ENCODE measurements at places on chromosomes 5 and 9.
A peak's percentile ranks its signal among the peaks of the same experiment; 100 is the strongest.

DNA sequence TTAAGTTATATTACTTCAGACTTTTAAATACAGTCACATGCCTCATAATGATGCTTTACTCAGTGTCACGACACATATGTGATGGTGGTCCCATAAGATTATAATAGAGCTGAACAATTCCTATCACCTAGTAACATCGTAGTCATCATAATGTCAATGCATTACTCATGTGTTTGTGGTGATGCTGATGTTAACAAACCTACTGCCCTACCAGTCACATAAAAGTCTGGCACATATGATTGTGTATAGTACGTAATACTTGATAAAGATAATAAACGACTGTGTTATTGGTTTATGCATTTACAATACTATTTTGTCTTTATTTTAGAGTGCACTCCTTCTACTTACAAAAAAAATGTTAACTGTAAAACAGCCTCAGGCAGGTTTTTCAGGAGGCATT is 103.7 kb downstream of the PAM start:
- H3K4me3 ChIP-seq = no peak overlapping the region
- no peaks in the 10 kb centered on the region for H3K27me3 ChIP-seq
- H3K27ac ChIP-seq = no peak overlapping the region
- DNase-seq = no peak
- no peaks in the 10 kb centered on the region for H3K36me3 ChIP-seq

DNA sequence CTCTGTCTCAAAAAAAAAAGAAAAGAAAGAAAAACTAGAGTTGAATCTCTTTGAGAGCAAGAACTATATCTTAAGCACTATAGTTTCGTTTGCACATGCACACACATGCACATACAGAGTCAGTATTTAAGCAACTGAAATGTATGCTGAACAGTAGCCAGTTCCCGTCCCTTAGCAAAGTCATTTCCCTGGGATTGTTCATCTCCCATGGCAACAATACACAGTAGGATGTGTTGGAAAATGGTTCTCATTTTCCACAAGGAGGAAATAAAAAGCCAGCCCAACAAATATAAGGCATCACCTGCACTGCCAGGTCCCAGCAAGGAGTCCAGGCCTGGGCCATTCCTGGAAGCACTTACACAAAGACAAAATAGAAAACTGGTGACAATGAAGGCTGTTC is 4.2 kb upstream of the ZNF346 start:
- peaks cover 3% of the 10 kb centered on the region for H3K27me3 ChIP-seq
- no peak overlapping the region for H3K27ac ChIP-seq
- no peak for DNase-seq
- no peaks in the 10 kb centered on the region for H3K36me3 ChIP-seq
- H3K4me3 ChIP-seq = no peak overlapping the region
- H3K4me1 ChIP-seq = peaks cover 8% of the 10 kb centered on the region

DNA sequence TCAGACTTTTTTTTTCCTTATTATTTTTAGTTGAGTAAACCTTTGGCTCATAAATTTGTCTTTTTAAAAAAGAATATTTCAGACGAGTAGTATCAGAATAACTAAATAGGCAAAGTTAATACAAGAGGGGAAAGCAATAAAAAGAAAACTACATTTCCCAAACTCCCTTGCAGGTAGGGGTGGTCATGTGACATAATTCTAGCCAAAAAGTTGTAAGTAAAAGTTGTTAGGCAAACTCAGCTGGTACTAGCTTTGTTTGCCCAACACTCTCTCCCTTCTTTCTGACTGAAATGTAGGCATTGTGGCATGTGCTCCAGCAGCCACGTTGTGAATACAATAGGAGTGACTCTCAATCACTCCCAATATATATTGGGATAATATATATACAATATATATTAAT is 20.9 kb downstream of the GIN1 start:
- 0 out of 2 replicates have a peak, but pooled peaks cover 4% of the 10 kb centered on the region for H3K36me3 ChIP-seq
- no peak for DNase-seq
- H3K4me3 ChIP-seq = no peak overlapping the region
- H3K27ac ChIP-seq = no peak overlapping the region
- H3K4me1 ChIP-seq = no peaks in the 10 kb centered on the region

- no peak for DNase-seq
- peaks cover 27% of the 10 kb centered on the region for H3K36me3 ChIP-seq
- peaks cover 40% of the 10 kb centered on the region for H3K4me1 ChIP-seq
Observed at GRCh38 chr5:64691291-64691690, 988 bp downstream of the SHISAL2B start.

DNA sequence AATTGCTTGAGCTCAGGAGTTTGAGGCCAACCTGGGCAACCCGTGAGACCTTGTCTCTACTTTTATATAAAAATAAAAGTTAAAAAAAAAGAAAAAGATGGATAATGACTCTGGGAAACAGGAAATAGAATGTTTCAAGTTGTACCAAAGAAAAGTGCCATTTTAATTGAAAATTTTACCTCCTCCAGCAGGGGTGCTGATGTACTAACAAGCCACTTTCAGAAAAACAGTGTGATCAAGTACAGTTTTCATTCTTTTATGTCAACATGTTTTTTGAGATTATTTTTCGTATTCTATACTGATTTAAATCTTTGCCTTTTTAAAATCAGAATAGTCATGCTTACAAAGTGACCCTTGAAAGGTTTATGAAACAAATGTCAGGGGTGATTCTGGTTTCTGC is 30.8 kb downstream of the F2R start:
- H3K4me1 ChIP-seq = peaks cover 6% of the 10 kb centered on the region
- H3K27ac ChIP-seq = no peak overlapping the region
- H3K36me3 ChIP-seq = no peaks in the 10 kb centered on the region
- no peak overlapping the region for H3K4me3 ChIP-seq
- DNase-seq = no peak

DNA sequence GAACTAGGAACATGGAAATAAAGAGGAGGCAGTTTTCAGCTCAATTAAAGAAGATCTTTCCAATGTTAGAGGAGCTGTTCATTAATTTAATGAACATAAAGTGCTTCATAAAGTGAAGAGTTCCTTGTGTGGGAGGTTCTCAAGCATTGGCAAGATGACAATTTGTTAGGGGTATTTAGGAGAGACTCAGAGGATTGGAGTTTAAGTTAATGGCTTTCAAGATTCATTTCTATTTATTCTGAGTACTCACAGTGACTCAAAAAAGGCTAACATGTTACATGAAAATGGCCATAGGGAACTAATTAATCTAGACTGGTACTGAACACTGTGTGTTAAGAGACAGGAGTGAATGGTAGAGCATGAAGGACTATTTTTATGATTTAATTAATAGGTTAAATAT is 55.4 kb upstream of the CDH12 start:
- no peaks in the 10 kb centered on the region for H3K27me3 ChIP-seq
- no peak for DNase-seq

- no peak for DNase-seq
- no peak overlapping the region for H3K27ac ChIP-seq
- H3K27me3 ChIP-seq = no peaks in the 10 kb centered on the region
- H3K4me1 ChIP-seq = peaks cover 7% of the 10 kb centered on the region
- no peak overlapping the region for H3K4me3 ChIP-seq
- no peaks in the 10 kb centered on the region for H3K36me3 ChIP-seq
Observed at GRCh38 chr5:125883223-125883622, 540.0 kb upstream of the GRAMD2B start.

DNA sequence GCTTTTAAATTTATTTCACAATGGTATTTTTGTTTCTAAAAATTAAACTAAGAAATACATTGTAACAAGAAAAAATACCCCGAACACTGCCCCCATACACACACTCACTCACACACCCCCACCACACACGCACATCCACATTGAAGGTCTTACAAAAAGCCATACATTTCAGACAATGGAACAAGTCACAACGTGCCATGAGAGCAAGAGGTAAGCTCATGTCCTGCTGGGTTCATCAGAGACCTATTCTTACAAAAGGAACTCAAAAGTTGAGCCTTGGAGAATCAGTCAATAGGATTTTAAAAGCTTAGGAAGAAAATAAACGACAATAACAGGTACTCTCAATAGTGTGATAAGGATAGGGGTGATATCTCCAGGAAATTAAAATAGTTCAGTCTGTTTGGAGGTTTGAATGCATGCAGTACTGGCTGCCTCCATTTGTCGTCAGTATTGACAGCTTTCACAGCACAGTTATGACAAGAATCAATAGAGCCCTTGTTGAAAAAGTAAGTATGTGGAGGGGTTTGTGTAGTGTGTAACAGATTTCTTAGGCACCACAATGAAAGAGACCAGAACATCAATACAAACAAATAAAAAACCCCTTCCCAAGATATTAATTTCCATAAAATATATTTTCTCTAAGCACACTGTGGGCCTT is 1826.2 kb upstream of the CDH6 start:
- no peaks in the 10 kb centered on the region for H3K27me3 ChIP-seq
- no peak for DNase-seq
- no peak overlapping the region for H3K27ac ChIP-seq
- H3K36me3 ChIP-seq = no peaks in the 10 kb centered on the region

GRCh38 chr5:1034421-1034905 is 25.9 kb downstream of the NKD2 start:
- no peaks in the 10 kb centered on the region for H3K27me3 ChIP-seq
- peaks cover 4% of the 10 kb centered on the region for H3K4me1 ChIP-seq
- H3K27ac ChIP-seq = no peak overlapping the region

DNA sequence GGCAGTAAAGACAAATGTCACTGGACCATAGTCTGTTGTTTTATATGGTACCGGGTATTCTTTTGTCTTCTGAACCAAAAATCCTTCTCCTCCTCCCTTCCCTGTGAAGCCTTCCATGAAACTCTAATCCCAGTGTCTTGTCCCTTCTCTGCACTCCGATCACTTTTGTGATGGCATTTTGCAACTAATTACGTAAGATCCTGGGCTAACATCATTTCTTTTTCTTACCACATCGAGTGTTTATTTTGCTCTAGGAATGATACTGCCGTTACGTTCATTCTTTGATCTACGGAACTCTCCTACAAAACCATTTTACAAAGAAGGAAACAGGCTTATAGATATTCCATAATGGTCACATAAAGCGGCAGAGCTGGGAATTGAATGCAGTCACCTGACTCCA is 33.7 kb downstream of the SNX18 start:
- H3K4me1 ChIP-seq = no peaks in the 10 kb centered on the region
- H3K36me3 ChIP-seq = no peaks in the 10 kb centered on the region
- H3K27ac ChIP-seq = no peak overlapping the region
- H3K4me3 ChIP-seq = no peak overlapping the region
- H3K27me3 ChIP-seq = no peaks in the 10 kb centered on the region

DNA sequence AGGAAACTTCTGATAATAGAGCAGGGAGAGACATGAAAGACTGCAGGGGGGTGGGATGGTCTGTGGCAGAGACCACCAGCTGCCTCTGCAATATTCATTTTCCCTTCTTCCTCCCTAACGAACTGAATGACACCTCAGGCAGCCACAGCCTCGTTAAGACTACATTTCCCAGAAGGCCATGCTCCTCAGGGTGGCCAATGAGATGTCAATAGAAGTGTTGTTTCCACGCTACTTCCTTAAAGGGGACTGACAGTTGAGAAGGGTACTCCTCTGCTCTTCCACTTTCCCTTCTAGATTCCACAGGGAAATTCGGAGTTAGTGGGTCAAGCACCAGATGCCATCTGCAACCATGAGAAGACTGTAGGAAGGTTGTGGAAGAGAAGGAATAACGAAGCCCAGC is 52.0 kb upstream of the DAPK1 start:
- no peaks in the 10 kb centered on the region for H3K36me3 ChIP-seq
- peak; percentile 46 for DNase-seq
- peaks cover 2% of the 10 kb centered on the region for H3K27me3 ChIP-seq

GRCh38 chr5:88819301-88819999 is 63.5 kb downstream of the MEF2C start:
- H3K36me3 ChIP-seq = no peaks in the 10 kb centered on the region
- no peak for DNase-seq
- H3K27me3 ChIP-seq = no peaks in the 10 kb centered on the region
- H3K4me1 ChIP-seq = peaks cover 40% of the 10 kb centered on the region
- no peak overlapping the region for H3K4me3 ChIP-seq
- peak overlapping the region; percentile 67 for H3K27ac ChIP-seq

GRCh38 chr9:99593610-99594009 is 228.1 kb upstream of the NR4A3 start:
- no peak overlapping the region for H3K27ac ChIP-seq
- no peak overlapping the region for H3K4me3 ChIP-seq
- H3K36me3 ChIP-seq = no peaks in the 10 kb centered on the region
- no peaks in the 10 kb centered on the region for H3K4me1 ChIP-seq
- DNase-seq = no peak

GRCh38 chr9:109558718-109559151 is 60.6 kb upstream of the PTPN3 start:
- H3K27ac ChIP-seq = no peak overlapping the region
- H3K27me3 ChIP-seq = no peaks in the 10 kb centered on the region
- H3K36me3 ChIP-seq = no peaks in the 10 kb centered on the region
- no peak for DNase-seq
- H3K4me1 ChIP-seq = peaks cover 42% of the 10 kb centered on the region
